ENCODE measurements at places on chromosomes 6 and 20.

- DNase-seq: no peak
Observed at GRCh38 chr6:167932468-167933276, 64.8 kb upstream of the KIF25 start.

DNA sequence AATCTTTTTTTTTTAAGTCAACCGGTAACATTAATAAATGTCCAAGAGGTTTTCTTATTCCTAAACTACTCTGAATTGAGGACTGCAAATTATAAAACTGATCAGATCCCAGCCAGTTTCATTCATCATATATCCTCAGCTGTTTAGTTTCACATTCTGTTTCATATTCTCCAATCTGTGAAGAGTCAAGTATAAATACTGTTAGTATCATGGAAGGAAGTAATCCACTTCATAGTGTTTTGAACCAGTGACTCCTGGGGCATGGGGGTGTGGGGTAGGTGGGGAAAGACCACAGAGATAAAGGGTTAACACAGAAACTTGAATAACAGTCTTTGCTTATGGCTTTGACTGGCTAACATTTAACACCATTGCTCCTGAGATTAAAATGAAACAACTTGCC is 69.9 kb downstream of the FYN start:
- DNase-seq: no peak

GRCh38 chr6:3533981-3534380 is 77.1 kb upstream of the SLC22A23 start:
- DNase-seq: no peak

- no peak for DNase-seq
Observed at GRCh38 chr6:27065183-27065582, 182.3 kb upstream of the PRSS16 start.

- no peak for DNase-seq
Observed at GRCh38 chr20:25008388-25009217, 16.1 kb upstream of the APMAP start.

Measured in hypothalamus (tissue), 51 donors.